ENCODE measurements at places on chromosomes 3 and 15.

DNA sequence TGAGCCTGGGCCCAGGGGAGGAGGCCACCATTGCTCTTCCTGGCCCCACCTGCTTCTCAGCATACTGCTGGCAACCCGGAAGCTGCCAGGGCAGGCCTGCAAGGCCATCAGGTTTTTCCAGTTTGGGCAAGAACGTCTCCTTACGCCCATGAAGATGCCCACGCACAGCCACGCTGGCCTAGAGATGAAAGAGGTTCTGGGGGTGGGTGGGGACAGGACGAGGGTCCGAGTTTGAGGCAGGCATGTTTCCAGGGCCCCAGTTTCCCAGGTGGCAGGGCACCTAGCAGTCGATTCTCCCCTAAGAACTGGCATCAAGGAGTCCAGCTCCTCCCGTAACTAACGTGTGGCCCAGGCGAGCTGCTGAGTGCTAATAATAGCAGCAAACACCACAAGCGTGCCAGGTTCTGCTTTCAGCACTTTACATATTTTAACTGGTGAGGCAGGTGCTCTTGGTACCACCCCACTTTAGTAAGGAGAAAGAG lies 45.8 kb downstream of the ZNF710 start:
- no peak for DNase-seq

- no peak for DNase-seq
Measured at GRCh38 chr3:151227266-151227806, 24.3 kb upstream of the GPR171 start.

- DNase-seq = no peak
Measured at GRCh38 chr3:38579551-38580449, 69.7 kb downstream of the SCN5A start.

DNA sequence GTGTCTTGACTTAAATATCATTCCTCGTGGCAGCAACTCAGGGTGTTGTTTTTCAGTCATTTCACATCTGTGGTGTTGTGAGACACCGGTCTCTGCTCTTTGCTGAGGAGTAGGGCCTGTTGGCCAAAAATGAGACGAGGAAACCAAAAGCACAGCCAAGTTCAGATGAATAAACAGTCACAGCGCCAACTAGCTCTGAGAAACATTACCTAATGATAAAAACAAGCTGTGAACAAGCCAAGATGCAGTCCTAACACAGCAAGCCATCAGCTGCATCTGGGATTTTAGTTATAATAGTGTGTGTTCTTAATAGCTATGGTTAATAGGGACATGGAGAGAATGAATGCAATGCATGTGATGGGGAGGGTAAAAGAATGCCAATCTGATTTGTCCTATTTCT lies 843.4 kb upstream of the DPPA4 start:
- DNase-seq = no peak

DNA sequence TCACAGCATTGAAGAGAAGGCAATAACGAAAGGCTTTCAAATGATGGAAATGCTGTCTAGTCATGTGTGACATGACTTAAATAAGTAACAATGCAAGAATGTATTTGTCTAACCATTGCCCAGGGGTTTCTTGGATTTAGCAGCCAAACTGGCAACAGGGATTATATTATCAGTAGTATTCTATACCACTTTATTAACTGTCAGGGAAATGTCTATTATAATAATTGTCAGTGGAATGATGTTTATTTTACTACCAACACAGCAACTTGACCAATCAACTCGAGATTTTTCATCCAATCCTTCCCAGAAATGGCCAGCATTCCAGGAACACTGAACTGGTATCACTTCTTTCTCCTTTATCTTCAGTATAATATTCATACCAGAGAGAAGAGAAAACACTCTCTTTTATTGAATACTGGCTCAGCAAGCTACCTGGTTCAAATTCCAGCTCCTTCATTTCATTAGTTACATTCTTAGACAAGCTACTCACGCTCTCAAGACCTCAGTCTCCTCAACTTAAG lies 66.2 kb downstream of the FOXP1 start:
- DNase-seq = no peak

Measured in NCI-H748 treated with DMSO at 0.1 percent for 48 hours (cell line).